ENCODE measurements at places on chromosomes 16 and 17.
A peak's percentile ranks its signal among the peaks of the same experiment; 100 is the strongest.

GRCh38 chr17:54968988-54969332, 395 bp downstream of the STXBP4 start:
- no peak for DNase-seq

GRCh38 chr17:50798424-50799288, 31.3 kb upstream of the ANKRD40CL start:
- DNase-seq: no peak

- no peak for DNase-seq
These were observed 31.0 kb upstream of the KCNJ2 start for GRCh38 chr17:70138291-70138865.

DNA sequence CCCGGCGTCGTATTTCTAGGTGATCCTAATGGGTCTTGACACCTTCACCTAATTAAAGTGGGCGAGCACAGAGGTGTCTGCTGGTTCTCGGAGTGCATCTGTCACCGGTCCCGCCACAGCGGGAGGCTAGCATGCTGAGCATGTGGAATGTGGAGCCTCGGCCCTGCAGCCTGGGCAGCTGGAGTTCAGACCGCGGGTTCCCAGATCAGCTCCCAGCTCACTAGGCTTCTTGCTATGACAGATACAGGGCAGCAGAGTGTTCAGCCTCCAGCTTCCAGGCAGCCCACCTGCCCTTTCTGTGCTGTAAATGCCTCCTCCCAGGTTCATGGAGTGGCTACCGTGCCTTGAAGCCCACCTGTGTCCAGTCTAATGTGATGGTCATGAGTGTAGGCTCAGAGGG, 166.7 kb downstream of the CPPED1 start:
- DNase-seq: no peak

DNA sequence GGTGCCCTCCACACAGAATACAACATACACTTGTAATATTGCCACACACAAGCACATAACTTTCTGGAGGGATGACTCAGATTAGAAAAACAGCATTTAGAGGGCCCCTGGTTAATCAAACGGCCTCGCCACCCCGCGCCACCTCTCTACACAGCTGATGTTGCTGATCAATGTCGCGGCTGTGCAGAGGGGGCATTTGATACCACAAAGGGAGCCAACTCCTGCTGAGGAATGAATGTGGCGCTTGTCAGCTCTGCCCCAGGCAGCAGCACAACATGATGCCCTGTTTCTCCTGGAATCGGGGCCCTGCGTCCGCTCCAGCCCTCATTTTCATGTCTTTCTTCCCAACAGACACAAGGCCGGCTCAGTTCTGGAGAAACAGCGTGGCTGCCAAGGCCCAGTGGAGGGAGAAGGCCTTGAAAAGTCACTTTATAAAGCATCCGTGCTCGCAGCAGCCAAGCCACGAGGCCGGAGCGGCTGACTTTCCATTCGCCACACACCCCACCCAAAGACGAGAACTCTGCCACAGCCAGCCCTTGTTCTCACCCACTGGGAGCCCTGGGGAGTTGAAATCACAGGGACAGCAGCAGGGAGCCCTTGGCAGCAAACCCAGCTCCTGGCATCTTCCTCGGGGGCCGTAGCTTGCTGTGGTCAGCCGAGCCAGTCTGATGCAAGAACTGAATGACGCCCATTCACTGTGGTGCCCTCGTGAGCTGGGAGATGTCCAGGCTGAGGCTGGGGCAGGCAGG, 65.6 kb downstream of the XYLT1 start:
- no peak for DNase-seq

DNA sequence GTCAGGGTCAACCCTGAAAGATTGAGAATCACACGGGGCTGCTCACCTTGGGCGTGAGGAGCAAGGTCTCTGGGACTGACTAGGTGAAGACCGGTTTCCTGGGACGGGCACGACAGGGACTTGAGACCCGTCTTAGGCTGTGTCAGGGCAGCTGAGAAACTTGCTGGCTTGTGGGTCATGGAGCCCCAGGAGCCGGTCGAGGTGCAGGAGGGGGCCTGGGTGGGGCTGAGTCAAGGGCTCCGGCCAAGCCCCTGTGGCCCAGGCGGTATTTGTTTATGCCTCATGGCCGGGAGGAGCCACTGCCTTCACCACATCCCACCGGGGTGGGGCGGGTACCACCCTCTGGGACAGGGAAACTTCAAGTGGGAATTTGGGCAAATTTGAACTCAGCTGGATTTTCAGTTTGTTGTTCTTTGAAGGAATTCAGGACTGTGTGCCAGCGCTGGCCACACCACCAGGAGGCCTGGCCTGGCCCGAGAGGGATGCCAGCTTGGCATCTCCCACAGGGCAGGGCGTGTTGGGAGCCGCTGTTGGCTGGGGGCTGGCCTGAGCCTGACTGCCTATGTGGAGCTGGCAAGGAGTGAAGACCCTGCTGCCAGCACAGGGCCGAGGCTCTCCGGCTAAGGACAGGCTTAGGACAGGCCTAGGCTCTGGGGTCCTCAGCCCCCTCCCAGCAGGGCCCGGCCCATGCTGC, 116.1 kb downstream of the METRNL start:
- no peak for DNase-seq

DNA sequence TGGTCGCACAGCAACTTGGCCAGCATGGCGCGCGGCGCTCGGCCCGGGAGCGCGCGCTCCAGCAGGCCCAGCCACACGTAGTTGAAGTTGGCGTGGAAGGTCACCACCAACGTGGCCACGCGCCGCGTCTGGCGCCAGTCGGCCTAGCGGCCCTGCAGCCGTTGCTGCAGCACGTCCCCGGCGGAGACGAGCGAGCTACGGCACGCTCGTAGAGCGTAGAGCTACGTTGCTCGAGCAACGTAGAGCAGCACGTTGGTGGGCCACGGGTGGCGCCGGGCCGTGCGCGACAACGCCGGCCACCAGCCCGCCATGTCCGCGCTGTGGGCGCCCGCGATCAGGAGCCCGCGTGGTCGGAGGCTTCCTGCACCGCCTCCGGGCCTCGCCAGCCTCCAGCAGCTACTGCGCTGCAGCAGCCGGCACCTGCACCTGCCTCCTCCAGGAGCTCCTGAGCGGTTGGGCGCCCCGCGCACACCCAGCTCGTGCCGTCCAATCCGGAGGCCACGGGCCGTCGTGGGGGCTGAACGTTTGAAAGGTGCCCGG, 13.4 kb upstream of the SULT1A1 start:
- DNase-seq: peak; percentile 82

DNA sequence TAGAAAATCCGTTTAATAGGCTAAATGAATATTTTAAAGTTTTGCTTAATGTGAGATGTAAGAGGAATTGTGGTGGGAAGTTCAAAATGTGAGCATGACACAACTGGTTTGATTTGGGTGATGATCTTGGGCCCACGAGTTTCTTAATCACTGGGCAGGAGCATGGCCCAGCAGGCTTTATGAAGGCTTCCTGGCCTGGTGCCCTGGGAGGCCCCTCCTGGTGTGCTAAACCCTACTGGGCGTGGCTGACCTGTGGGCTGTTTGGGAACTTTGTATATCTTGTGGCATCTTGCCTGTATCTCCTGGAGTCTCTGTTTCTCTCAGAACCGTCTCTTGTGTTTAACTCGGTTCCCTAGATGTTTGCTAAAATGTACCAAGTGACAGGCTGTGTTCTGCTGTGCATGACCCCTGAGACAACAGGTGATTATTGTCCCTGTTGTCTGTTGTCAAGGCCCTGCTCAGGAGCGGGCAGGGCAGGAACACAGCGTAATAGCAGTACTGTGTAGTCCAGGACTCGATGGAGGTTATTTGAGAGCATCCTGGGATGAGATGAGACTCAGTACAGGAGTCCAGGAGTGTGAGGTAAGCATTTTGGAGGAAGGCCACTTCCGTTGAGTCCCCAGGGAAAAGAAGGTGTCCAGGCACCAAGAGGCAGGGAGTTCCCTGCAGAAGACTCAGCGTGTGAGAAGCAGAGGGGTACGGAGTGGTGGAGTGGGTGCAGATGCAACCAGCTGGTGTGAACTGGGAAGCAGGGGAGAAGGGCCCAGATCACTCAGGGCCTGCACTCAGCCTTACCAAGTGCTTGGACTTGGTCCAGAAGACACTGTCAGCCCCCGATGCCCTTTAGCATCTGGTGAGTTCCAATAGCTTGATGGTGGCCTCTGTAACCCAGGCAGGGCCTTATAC, 48.5 kb downstream of the B9D1 start:
- peak; percentile 33 for DNase-seq

GRCh38 chr16:62036101-62036801, at the start of gene CDH8:
Gene CDH8 (minus strand): TSS chr16:62036438. CDS start chr16:62021403, 15,035 bp downstream.
- DNase-seq: no peak

GRCh38 chr16:74215249-74215648, 81.4 kb upstream of the PSMD7 start:
- no peak for DNase-seq

DNA sequence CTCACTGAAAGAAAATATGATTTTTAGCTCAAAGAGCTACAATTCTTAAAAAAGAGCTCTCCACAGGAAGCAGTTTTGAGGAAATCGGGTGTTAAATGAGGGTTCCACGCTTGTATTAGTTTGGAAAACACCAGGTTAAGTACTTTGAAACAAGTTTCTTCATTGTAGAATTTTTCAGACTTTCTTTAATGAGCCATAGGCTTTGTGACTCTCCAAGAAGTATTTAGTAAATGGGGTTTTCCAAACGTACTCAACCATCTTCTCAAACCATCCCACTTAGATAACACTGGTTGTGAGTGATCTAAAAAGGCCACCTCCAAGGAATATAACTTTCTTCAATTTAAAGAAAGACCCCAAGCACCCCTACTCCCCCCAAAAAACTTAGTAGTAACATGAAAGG, 2.7 kb downstream of the ULK2 start:
- DNase-seq: no peak

- no peak for DNase-seq
These were observed 4.4 kb upstream of the SCPEP1 start for GRCh38 chr17:56973520-56973919.

GRCh38 chr16:11794447-11794846, 2.6 kb downstream of the ZC3H7A start:
- no peak for DNase-seq

DNA sequence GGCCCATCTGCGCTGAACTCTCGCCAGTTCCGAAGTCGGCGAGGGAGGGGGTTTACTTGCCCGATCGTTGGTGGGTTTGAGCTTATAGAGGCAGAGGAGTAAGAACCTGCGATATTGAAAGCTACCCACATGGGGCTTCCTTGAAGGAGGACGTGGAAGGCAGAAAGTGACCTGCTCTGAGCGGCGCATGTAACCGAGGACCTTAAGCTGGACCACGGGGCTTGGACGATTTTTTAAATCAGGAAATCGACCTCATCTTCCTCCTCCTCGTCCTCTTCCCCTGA, 2.0 kb downstream of the PRAC2 start:
- DNase-seq: no peak

GRCh38 chr17:57273490-57273889, 17.2 kb downstream of the MSI2 start:
- no peak for DNase-seq

- DNase-seq: no peak
These were observed 77.4 kb upstream of the SMURF2 start for GRCh38 chr17:64739316-64740058.

- DNase-seq: no peak
These were observed 51.9 kb downstream of the ZZEF1 start for GRCh38 chr17:4090898-4091297.

DNA sequence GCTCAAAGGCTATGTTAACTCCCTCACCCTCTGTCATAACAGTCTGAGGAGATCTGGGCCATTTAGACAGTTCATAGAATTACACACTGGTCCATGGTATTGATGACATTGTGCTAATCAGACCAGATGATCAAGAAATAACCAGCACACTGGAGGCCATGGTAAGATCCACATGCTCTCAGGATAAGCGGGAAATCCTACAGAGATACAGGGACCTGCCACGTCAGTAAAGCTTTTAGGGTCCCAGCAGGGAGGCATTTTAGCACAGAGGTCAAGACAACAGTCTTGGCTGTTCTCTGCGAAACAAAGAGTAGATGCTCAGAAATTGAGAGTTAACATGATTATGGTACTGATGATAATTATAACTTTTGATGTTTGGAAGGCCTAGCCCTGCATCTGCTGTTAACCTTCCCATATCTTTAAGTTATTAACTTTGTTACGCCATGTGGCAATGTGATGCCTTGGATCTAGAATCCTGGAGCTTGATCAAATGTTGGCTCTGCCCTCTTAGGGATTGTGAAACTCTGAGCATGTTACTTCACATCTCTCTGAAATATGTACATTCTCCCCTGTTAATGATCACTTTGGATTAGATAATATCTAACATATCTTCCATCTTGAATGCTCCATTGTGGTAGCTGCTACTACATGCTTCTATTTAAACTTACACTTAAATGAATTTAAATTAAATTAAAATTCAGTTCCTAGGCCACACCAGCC, 172.0 kb upstream of the SOX9 start:
- DNase-seq: no peak

- peak; percentile 83 for DNase-seq
These were observed 6.6 kb downstream of the WFIKKN2 start for GRCh38 chr17:50841949-50842354.

GRCh38 chr17:78342449-78343186, 17.3 kb downstream of the SOCS3 start:
- DNase-seq: no peak

DNA sequence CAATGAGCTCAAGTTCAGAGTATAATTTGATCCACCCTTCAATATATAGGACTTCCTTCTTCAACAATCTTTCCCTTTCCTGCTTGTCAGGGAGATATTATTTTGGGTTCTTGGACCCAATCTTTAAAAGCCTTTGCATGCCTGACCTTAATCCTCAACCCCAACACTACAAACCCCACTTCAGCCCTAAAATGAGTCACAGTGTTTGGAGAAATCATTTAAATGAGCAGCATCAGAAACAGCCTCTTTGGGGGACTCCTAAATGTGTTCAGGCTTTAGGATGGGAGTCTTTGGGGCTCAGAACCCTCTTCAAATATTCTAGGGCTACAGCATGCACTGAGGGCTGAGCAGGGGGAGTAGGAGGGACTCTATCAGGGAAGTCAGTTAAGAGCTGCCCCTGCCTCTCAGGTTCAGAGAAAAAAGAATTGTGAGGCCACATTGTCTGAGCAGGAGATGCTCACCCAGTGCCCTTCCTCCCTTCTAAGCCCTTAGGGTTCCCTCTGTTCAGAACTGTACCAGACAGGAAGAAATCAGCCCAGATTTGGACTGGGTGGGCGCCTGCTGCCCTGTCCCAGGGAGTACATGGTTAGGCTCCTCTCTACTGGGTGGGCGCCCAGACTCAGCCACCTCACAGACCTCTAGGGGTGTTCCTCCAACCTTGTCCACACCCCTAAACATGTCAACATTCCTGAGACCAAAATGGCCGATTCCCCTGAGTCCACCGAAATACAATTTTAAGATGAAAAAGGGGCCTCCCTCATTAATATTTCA, 5.0 kb downstream of the NEUROD2 start:
- no peak for DNase-seq
